Endodermal cell (in vitro differentiated cells): ENCODE measurements at places on chromosomes 7 and 10. TPM values are rescaled to one million over a fixed set of nuclear protein-coding genes. Genes with fewer than 3 reads are reported as not detected.

DNA sequence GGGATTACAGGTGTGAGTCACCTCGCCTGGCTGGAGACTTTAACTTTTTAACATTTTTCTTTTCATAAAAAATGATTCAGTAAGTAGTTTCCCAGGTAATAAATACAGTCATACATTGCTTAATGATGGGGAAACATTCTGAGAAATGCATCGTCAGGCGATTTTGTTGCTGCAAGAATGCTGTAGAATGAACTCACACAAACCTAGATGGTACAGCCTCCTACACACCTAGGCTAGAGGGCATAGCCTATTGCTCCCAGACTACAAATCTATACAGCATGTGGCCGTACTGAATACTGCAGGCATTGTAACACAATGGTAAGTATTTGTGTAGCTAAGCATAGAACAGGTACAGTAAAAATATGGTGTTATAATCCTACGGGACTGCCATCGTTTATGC lies 108.5 kb upstream of the SFMBT2 start:
- peaks cover 33% of the 10 kb centered on the region for H3K27me3 ChIP-seq
- H3K27ac ChIP-seq, result no peak overlapping the region
- H3K36me3 ChIP-seq, result no peaks in the 10 kb centered on the region
- H3K4me1 ChIP-seq, result peaks cover 4% of the 10 kb centered on the region
- DNase-seq, result peak; percentile 9

PMPCB gene
- 63.9 to 74.5 TPM (median 66.9 TPM) in 3 replicates for total RNA-seq

NPSR1 gene
- not detected in 3 replicates for total RNA-seq

INHBA gene
- total RNA-seq, result 0.11 TPM in 1 of 2 replicates, not detected in the other

RADIL gene
- total RNA-seq, result 27.0 to 42.2 TPM (median 34.9 TPM) in 3 replicates
